ENCODE measurements at places on chromosomes 7 and 10.

DNA sequence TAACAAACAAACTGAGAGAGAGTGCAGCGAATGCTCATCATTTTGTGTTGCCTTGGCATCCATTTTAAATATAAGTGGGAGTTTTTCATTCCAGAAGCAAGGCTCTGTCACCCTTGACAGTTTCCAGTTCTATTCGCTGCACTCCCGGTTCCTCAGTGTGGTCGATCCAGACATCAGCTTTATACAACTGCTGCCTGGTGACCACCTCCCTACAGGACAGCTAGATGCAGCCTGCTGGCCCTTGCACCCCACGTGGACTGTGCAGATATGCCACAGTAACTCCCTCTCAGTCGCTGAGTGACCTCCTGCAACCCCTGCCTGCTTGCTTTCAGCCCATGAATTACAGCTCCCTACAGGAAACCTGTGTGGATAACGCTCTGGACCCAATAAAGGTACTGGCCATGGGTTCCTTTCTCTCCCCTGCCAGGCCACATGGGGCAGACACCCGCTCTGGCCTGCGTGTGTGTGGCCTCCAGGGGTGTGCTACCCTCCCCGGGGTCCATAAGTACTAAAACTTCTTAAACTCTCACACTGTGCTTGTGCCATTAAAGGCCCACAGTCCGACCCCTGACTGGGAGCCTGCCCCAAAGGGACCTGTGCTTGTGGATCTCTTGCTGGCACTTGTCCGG is 23.6 kb downstream of the BEND7 start:
- DNase-seq: no peak

GRCh38 chr7:100432621-100433275 is 3.1 kb downstream of the MEPCE start:
- no peak for DNase-seq

GRCh38 chr7:139830782-139831501 is 1.9 kb downstream of the TBXAS1 start:
- DNase-seq: no peak

DNA sequence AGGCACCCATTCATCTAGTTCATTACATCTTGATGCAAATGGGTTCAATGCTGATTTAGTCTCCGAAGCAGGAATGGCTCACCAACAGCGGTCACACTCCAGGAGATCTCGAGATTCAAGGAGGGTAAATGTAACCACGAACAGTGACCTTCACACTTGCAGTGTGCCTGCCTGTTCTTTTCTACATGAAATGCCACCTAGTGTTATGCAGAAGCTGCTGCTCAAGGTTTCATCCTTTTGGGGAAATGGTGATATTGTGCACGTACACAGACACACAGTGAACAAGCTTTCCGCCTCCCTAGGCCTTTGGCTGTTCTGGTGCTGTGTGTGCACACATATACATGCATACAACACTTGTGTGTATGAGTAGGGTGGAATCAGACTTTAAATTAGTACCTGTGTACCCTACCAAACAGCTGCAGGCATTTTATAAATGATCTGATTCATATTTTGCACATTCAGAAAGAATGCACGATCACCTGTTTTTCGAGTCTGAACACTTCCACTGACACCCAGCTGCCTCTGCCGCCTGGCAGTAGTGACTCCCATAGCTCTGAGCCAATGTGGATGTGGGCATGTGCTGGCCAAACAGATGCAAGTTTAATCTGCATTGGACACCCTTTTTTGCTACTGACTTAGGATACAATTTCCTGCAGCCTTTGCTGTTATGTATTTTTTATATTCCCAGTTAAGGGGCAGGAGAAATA is 100.5 kb downstream of the TACC2 start:
- DNase-seq: no peak

DNA sequence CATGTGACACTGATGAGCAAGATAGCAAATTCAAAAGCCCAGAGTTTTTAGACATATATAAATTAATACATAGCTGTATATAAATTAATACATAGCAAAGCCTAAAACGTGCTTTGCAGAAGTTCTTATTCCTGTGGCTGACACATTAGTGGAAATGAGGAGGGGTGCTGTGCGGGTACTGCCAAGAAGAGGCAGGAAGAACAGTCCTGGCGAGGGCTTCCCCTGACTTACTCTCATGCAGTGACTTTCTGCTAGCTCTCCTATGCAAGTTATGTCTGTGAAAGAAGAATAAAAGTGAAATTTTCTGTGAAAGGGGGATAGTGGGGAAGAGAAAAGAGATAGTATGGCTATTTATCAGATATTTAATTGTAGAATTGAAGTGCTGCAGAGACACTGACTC is 27.6 kb downstream of the TWIST1 start:
- no peak for DNase-seq

- DNase-seq: no peak
Observed at GRCh38 chr10:1256432-1256725, 200.2 kb downstream of the WDR37 start.

GRCh38 chr7:29424295-29424983 is 139.2 kb upstream of the PRR15 start:
- DNase-seq: no peak

Measured in HEK293T (cell line).